Activated CD8-positive, alpha-beta memory T cell treated with anti-CD3 and anti-CD28 coated beads for 1 hour (primary cell): ENCODE measurements at places on chromosomes 11 and 22.

- DNase-seq = no peak
These were observed at the start of gene BMAL1 for GRCh38 chr11:13277768-13278608. Gene BMAL1 (plus strand): TSS chr11:13277790. CDS start chr11:13354309, 76,519 bp downstream.

DNA sequence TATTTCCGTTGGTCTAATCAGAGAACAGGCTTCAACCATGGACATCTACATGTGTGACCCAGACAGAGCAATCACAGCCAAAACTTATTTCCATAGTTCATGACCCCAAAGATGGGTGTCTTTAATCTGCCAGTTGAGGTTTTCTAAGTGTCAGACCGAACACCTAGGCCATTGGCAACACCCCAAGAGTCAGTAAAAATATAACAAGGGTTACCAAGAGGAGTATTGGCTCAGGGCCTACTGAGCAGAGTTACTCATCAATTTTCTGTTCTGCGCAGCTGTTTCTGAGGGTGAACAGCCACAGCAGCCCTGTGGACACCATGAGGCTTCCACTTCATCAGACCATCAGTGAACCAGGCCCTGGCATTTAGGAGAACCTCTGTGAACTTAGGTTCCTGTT, 18.8 kb downstream of the GUCD1 start:
- DNase-seq = no peak

DNA sequence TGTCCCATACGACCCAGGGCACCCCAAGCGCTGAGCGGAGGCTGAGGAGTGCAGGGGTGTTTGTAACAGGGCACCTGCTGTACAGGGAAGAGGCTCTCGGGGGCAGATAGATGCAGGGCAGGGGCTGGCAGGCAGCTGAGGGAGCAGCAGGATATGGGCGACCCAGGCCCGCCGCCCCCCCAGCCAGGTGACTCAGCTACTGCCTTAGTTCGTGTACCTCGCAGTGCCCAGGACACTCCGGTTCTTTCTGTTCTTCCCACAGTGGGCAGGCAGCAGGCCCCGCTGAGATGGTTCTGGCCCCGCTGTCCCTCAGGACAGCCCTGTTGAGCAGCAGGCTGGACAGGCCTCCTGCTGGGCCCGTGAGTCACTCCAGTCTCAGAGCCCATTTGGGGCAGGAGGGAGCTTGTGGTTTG, 16.2 kb downstream of the PHLDA2 start:
- DNase-seq = no peak

DNA sequence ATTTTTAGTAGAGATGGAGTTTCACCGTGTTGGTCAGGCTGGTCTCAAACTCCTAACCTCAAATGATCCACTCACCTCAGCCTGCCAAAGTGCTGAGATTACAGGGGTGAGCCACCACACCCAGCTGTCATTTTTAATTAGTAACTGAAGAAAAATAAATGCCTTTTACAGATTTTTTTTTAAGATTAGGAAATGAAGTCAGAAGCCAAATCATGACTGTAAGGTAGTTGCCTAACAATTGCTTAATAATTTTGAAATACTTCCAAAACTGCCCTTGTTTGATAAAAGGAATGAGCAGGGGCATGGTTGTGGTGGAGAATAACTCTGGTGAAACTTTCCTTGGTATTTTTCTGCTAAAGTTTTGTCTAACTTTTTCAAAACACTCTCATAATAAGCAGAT, 98.9 kb upstream of the SLC5A12 start:
- no peak for DNase-seq

GRCh38 chr11:131675121-131675888, 304.9 kb downstream of the NTM start:
- no peak for DNase-seq

DNA sequence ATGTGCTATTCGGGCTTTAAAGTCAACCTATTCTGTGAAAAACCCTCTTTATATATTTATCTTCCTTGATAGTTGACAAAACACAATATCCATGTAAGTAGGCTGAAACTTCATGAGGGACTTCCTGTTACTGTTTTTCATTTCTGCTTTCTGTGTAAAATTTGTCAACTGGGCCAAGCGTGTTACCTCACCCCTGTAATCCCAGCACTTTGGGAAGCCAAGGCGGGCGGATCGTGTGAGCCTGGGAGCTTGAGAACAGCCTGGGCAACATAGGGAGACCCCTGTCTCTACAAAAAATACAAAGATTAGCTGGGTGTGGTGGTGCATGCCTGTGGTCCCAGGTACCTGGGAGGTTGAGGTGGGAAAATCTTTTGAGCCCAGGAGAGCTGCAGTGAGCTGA, 66.5 kb upstream of the SLC25A18 start:
- no peak for DNase-seq

DNA sequence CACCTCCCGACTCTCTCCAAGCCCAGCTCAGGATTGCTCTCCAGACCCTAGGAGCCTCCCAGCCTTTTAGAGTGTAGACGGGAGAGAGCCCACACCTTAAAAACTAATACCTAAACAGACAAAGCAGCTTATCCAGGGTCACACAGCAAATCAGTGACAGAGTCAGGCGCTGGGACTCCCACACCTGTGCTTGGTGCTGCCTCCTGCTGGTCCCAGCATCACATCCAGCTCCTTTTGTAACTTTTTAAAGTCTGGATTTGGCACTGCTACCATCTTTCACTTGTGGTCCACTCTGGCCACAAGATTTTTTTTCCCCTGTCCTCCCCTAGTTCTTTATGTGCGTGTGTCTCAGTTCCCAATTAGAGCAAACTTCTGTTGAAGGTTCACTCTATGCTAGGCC, 4.7 kb downstream of the ANO1 start:
- DNase-seq = no peak

DNA sequence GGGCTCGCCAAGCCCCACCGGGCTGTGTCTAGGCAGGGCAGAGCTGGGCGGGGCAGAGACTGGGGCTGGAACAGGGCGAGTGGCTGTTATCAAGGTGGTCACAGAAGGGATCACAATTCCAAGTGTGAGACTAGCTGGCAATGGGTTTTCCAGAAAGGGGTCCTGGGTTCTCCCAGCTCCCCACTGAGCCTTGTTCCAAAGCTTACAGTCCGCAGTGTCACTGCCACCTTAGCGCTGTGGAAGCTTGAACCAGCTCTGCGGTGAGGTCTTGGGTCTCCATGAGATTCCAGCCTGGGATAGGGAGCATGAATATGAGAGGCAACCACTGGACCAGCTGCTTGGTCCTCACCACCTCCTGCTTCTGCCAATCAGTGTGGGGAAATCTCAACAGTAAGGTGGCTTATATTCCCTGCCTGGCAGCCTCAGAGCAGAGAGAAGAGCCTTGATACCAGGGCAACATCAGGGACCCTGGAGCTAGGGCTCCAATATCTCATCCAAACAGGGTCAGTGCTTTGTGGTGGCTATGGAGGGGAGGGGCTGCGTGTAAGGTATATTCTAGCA, 831 bp downstream of the CD44 start:
- no peak for DNase-seq

DNA sequence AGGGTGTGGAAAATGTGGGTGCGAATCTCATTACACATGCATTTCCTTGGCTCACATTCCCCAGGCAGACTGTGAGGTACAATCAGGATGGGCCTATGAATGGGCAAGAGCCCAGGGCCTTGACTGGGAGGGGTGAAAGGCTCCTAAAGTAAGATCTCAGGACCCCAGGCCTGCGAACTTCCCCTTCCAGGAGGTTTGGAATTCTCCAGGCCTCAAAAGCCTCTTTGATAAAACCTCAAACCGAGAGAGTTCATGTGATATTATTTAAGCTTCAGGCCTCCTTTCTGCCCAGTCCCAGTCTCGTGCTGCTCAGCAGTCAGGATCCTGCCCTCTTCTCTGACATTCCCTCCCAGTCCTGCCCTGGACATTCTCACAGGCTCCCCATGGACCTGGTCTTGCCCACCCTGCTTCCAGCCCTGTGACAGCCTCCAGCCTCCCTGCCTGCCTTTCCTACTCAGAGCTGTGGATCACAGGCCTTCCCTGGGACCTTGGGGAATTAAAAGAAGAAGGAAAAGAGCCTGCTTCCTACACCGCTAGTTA, 37.3 kb upstream of the TEAD1 start:
- DNase-seq = no peak

- no peak for DNase-seq
These were observed 102.4 kb downstream of the RPL27A start for GRCh38 chr11:8784954-8785353.

DNA sequence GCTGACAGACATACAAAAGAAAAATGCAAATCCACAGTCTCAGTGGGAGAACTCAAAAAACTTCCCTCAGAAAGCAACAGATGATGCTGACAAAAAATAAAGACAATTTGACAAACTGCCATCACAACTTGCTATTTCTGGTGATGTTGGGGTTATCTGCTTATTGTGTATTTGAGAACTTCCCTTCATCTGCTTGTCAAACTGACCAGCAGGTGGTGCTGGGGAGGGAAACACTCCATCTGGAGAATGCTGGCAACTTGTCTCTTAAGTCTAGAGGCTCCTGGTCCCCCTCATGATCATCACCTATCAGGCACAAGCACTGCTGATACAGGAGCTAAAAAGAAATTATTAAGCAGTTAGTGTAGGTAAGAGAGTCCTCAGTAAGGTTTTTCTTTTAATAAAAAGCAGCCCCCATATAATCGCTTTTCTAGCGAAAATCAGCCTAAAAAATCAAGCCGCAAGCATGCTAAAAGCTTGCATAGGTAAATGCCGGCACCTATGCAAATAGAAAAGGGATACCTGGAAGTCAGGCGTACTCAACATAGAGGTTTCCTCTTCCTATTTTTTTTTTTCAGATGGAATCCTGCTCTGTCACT, 9.8 kb upstream of the FAM111B start:
- DNase-seq = peak; percentile 41

DNA sequence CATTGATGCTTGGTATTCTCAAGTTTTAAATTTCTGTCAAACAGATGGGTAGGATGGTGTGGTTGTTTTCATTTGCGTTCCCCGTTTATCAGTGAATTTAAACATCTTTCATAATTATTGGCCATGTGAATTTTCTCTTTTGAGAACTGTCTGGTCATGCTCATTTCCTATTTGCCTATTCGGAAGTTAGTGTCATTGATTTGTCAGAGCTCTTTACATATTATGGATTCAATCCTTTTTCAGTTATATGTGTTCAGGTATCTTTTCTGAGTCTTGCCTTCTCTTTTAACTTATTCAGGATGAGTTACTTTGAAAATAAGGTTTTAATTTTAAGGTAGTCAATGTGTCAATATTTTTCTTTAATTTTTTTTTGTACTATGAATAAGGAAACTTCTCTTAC, 315.7 kb downstream of the MN1 start:
- no peak for DNase-seq

GRCh38 chr11:70541176-70541575, 142.8 kb downstream of the CTTN start:
- no peak for DNase-seq

GRCh38 chr11:44267750-44268613, 42.0 kb downstream of the ALX4 start:
- DNase-seq = no peak

GRCh38 chr22:47196166-47196849, 433.9 kb downstream of the TBC1D22A start:
- DNase-seq = no peak

DNA sequence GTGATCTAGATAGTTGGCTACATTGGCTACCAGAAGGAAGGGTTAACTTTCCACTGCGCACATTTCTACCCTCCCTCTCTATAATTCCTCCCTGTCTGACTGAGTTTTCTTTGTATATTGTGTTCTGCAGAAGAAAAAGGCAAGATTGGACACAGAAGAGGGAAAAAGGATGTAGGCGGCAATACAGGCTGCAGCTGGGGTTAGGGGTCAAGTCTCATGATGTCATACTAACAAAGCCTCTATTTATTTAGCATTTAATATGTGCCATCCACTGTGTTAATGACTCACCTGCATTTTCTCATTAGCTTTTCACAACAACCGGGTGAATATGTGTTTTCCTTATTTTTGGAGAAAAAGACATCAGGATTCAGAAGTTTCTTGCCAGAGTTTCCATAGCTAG, 2.0 kb downstream of the FAM83F start:
- DNase-seq = no peak

GRCh38 chr11:59992425-59992824, 24.6 kb upstream of the OOSP4B start:
- DNase-seq = no peak

GRCh38 chr11:92870196-92870832, 99.1 kb upstream of the MTNR1B start:
- no peak for DNase-seq

DNA sequence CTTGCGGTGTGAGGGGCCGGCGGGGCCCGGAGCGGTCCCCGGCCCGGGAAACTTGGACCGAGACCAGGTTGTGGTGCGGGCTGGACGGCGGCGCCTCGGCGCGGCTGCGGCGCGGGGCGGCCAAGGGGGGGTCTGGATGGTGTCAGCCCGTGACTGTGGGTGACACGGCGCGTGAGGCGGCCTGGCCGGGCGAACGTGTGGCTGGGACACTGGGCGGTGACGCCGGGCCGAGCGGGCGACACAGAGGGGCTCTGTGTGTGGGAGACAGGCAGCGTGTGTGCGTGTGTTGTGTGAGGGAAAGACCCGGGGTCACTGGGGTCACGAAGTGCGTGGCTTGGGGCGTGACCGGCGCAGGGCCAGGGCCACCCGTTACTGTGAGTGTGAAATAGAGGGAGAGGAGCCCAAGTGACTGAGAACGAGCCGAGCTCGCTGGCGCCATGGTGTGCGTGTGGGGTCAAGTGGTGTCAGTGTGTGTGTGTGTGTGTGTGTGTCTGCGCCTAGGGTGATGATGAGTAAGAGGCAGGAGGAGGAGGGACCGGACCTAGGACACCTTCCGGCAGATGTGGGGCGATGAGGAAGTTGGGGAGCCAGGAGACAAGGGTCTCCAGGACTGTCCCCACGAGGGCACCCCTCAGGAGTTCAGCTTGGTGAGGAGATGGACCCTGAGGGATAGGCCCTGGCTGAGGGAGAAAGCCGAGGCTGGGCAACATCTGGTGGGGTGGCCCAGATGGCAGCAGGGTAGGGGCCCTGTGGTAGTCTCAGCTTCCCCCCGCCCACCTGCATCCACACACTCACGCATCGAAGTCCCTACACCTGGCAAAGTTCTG, 817 bp downstream of the RELT start:
- no peak for DNase-seq

- DNase-seq = no peak
These were observed 54.5 kb downstream of the CACNG2 start for GRCh38 chr22:36649066-36649465.

DNA sequence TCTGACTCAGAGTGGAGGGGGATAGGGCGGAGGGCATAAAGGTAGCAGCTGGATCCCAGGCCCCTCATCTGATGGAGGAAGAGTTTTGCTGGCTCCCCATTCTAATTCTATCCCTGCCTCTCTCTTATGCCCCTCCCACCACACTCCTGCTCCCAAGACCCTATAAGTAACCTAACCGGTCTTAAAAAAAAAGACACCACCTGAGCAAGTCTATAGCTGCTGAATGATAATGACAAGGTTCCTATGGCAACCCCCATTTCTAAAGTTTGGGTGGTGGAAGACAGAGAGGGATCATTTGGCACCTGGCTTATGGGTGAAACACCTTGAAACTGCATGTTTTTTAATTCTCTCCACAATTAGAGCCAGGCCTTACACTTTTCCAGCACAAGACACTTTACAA, 69.6 kb downstream of the LARGE1 start:
- DNase-seq = no peak

- DNase-seq = no peak
These were observed 206.6 kb downstream of the GRIK4 start for GRCh38 chr11:120718171-120718570.

GRCh38 chr11:9758637-9759518, 95.0 kb downstream of the SWAP70 start:
- no peak for DNase-seq
